Stimulated activated CD8-positive, alpha-beta memory T cell treated with anti-CD3 and anti-CD28 coated beads, Interleukin-2, amount 100 ng/mL, for 1 hour (primary cell): ENCODE measurements at places on chromosomes 4 and X.

DNA sequence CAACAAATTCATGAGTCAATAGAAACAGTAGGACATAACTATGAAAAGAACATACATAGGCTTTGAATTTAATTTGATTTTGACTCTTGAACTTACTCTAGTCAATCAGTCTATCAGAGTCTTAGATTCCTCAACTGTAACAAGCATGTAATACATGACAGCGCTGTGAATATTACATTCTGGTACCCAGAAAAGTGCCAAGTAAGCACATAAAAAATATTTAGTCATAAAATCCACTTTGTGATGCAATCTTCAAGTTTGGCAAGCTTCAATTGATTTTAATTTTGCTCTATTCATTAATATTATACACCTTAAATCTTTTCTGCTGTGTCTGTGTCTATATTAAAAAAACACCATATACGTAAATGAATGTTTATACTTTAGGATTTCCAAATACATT lies 483.3 kb downstream of the PRR32 start:
- no peak for DNase-seq

DNA sequence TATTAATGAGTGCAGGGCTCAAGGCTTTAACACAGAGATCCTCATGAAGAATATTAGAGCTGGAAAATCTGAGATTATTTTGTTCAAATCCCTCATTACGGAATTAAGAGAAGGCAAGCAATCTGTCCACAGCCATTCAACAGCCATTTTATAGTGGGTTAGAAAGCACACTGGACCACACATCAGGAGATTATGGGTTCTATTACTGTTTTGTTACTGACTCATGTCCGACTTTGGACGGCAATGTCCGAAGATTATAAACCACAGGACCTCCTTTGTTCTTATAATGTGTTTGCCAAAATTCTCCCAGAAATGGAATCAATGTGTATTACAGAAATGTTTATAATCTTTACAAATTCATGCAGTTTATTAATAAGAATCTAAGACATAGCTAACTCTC lies 8.1 kb downstream of the LAMTOR3 start:
- no peak for DNase-seq

- no peak for DNase-seq
Measured at GRCh38 chrX:48573690-48574269, 504 bp upstream of the RBM3 start.

DNA sequence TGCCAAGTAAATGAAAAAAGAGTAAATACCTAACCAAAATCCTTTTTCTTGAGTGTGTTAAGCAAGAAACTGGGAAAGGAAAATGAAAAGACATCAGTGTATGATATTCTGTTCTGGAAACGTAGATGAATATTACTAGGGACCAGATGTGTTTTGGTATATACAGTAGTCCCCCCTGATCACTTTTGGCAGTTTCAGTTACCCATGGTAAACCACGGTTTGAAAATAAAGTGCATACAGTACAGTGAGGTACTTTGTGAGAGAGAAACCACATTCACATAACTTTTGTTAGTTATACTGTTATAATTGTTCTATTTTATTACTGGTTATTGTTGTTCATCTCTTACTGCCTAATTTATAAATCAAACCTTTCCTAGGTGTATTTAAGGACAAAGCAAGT lies 250.9 kb downstream of the TENM3 start:
- DNase-seq, result no peak

DNA sequence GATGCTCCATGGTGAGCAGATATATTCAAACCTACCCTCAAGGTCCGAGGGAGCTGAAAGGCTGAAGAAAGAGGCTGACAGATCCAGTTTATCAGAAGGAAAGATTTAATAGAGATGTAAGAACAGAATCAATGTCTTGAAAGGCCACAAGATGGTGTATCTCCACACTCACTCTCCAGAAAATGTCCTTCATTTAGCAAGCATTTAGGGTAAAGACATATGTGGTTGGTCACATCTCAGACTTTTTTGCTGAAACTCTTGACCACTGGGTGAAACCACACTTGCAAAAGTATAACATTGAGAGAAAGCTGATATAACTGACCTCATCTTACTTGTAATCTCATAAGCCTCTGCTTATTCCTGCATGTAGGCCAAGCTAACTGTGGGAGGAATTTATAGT lies 745.8 kb upstream of the GALNTL6 start:
- DNase-seq, result no peak

GRCh38 chrX:22095286-22095685 lies 63.2 kb downstream of the PHEX start:
- no peak for DNase-seq

DNA sequence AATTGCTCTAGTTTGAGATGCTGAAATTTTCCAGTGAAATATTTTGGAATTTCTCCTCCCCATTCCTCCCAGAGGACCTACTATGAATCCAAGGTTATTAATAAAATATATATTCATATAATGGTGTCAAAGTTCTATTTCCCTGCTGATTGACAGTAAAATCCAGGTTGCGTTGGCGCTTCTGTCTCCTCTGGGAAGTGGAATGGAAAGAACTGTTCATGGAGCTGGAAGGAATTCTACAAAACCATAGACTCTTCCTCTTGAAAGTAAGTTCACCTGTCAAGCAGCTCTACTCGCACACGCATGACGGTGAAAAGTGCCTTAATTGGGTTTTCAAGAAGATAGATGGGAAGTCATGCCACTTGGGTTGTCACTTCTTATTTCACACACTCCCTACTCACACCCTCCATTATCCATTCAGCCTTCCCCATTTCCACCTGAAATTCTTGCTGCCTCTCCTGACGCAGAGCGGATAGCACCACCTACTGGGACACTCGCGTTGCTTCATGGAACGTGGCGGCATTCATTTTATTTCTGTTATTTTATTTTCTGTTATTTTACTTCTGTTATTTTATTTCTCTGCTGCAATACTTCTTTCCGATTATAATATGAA lies 351.6 kb downstream of the NLGN4X start:
- no peak for DNase-seq

GRCh38 chrX:107687445-107687844 lies 59.1 kb downstream of the PRPS1 start:
- no peak for DNase-seq

- DNase-seq, result no peak
Measured at GRCh38 chrX:109389917-109390316, 92.0 kb downstream of the GUCY2F start.

DNA sequence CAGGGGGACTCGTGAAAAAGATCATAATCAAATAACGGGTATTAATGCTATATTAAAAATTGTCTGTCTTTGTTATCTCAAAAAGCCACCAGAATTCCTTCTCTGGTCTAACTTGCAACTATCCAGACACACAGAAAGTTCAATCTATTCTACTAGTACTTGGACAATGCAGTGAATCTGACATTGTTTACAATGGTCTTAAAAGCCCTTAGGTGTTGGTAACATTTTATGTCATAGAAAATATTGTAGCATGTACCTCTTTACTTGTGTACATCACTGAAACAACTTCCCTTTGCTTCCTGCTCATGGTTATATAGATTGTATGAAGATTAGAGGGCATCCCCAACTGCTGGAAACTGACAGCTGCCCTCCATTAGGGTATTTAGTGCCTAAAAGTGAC lies 71.1 kb upstream of the PPP3CA start:
- no peak for DNase-seq

- DNase-seq, result no peak
Measured at GRCh38 chr4:92303621-92304027, at the start of gene GRID2. Gene GRID2, plus strand, starts transcription at chr4:92303966.

- no peak for DNase-seq
Measured at GRCh38 chr4:187258651-187259401, 535.2 kb upstream of the FAT1 start.

- no peak for DNase-seq
Measured at GRCh38 chrX:74434336-74434735, 13.0 kb downstream of the SLC16A2 start.

DNA sequence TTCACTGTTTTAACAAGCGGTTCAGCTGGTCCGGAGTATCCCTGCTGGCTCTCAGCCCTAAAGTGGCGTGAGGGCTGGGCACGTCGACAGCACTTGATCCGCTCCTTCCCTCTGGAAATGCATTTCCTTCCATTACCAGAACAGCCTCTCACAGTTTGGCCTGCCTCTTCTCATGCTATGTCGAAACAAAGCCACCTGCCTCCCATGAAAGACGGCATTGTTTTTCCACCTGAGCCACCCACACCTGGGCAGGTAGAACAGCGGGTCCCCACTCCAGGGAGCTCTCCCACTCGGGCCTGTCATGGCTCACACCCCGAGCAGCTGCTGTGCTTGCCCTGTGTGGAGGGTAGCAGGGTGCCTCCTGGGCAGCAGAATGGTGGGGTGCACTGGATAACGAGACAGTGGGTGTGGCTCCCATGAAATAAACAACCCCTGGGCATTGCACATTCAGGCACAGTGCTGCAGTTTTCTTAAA lies 86.2 kb downstream of the FHDC1 start:
- no peak for DNase-seq

DNA sequence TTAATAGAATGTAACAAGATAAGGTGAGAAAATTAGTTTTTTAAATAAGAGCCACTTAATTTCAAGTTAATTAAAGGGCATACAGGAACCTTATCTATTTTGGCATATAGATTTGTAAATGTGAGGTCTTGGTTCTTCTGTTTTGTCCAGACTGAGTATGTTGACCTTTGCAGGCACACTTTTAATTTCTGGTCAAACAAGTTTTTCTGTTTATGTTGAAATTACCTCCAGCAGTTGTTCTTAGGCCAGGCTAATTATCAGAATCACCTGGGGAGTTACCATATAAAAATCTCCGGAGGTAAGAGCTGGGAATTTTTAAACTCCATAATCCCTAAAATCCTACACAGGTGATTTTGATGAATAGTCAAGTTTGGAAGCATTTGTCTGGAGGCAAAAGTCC lies 227.4 kb upstream of the ANKRD50 start:
- no peak for DNase-seq

DNA sequence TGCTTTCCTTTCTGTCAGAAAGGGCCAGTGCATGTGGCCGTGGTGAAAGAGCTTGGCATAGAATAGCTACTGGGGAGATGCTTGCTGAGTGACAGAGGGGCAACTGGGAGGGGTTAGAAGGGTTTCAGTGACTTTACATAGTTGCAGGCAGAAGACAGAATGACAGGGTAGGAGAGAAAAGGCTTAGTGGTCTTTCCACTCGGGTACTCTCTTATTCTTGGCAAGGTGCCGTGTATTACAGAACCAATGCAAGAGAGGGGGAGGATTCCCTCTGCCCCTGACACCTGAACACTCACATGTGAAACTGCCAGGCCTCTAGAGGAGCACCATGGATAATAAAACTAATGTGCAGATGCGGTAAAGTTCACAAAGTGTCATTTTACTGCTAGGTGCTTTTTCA lies 228.2 kb downstream of the MGST2 start:
- DNase-seq, result no peak

DNA sequence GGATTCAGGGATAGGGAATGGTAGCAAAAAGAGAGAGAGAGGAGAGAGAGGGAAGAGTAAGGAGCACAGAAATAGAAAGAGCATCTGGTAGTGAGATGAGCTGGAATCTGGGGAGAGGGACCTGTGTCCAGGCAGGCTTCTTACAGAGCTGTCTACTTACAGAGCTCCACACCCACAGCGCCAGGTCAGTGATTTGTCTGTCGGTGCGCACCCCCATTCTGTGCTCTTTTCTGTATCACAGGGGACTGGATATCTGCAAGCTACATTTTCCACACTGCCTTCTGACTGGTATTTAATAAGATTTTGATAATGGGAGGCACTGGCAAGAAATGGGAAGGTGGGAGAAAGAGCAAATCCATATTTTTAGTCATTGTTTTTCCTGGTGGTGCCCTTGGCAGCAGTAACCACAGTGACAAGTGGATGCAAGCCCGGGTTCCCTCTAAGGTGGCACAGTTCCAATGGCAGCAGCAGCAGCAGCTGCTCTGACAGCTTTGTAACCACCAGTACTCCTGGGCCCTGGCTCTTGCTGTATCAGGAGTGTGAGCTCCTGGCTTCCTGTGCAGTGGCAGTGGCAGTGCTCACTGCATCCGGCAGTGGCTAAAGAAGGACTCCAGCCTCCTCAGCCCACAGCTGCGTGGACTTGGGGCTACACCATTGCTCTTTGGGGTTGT lies 300.5 kb downstream of the TRIML1 start:
- DNase-seq, result no peak

DNA sequence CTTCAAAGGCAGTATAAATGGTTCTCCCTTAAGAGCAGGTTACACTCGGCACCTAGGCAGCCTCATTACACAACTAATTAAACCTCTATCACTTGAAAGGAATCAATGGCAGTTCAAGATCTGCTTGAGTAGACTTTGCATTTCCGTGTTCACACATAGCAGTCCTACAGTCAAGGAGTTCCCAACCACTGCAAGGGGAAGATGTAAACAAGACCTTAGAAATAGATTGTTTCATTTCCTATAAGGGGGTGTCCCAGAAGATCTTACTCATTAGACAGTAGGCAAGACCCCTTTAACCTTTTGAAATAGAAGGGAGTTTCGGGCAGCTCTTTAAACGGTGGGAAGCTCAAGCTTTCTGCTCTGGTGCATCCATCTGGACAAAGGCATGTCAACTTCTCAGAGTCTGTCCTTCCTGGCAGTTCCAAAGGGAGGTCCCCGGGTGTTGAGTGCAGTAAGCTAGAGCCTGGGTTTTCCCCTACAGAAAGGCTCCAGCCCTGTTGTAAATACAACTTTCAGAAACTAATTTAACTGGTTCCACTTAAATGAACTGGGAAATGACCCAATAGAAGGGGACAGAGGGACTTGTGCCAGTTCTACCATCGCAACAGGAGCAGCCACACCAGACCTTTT lies 150.8 kb downstream of the RBMX2 start:
- no peak for DNase-seq

- no peak for DNase-seq
Measured at GRCh38 chr4:89263265-89263664, 44.3 kb downstream of the GPRIN3 start.

DNA sequence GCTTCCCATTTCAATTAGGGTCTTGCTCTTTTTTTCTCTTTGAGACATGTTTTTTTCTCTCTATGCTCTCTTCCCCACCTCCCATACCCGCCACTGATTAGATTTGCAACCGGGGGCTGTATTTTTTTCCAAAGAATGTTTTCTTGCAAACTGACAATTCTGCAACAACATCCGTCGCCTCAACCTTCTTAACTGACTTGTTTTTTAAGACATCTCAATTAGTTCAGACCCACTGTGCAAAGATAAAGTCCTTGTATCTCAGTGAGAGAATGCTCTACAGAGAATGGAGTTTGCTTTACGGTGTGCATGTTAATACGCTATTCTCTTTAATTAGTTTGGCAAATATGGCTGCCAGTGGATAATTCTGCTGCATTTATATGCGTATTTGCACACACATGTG lies 126.3 kb downstream of the UNC5C start:
- no peak for DNase-seq

DNA sequence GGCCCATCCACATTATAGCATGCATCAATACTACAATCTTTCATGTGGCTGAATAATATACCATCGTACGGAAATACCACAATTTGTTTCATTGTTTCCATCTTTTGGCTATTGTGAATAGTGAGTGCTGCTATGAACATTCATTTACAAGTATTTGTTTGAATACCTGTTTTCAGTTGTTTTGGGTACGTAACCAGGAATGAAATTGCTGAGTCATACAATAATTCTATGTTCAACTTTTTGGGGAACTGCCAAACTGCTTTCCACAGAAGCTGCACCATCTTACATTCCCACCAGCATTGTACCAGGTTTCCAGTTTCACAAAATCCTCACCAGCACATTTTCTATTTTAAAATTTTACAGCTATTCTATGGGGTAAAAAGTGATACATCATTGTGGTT lies 28.5 kb upstream of the MANBA start:
- no peak for DNase-seq

GRCh38 chr4:82823062-82823461 lies 24.5 kb upstream of the SCD5 start:
- DNase-seq, result no peak
